Lung microvascular endothelial cell (primary cell): ENCODE measurements at places on chromosomes 5 and 9.

DNA sequence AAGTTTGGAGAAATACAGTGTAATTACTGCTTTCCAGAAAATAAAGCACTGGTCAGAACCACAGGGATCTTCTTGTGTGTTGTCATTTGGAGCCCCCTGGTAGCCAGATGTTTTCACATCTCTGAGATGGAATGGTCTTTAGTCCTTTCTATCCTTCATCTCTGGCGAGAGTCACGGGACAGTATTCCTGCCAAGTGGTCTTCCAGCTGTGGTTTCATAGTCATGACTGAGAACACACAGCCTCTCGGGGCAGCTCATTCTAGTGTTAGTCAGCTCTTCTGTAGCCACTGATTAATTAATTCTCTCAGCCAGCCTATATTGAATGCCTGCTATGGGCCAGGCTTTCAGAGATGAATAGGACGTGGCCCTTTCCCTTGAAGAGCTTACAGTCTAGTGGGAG is 34.1 kb downstream of the HMGXB3 start:
- no peak for DNase-seq

- no peak for DNase-seq
Observed at GRCh38 chr5:68884144-68884754, 209.6 kb upstream of the SLC30A5 start.

DNA sequence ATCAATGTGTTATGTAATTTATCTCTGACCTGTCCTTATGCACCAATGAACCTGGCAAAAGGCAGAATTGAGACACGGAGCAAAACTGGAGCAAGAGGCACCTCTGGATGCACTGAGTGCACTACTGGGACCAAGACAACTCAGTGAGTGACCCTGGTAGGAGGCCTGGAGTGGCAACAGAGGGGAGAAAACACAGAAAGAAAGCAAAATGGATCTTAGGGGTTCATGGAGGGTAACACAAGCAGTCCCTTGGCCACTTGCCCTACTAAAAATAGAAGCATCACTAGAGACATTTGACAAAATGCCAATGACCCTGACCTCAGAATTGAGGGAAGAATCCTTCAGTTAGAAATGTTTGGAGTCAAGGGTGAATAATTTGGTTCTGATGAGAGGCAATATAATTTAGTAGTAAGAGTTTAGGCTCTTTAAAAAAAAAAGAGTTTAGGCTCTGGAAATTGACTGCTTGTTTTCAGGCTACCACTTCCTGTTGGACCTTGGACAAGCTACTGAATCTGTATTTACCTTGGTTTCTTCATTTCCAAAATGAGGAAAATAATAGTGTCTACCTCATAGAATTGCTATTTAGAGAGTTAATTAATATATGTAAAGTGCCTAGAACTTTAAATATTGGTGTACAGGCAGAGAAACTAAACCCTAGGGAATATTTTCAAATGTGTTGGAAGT is 234.9 kb upstream of the TARS1 start:
- DNase-seq: no peak

GRCh38 chr5:33794550-33795181 is 97.1 kb downstream of the ADAMTS12 start:
- peak; percentile 74 for DNase-seq

GRCh38 chr5:175697846-175698245 is 40.0 kb downstream of the HRH2 start:
- DNase-seq: no peak

DNA sequence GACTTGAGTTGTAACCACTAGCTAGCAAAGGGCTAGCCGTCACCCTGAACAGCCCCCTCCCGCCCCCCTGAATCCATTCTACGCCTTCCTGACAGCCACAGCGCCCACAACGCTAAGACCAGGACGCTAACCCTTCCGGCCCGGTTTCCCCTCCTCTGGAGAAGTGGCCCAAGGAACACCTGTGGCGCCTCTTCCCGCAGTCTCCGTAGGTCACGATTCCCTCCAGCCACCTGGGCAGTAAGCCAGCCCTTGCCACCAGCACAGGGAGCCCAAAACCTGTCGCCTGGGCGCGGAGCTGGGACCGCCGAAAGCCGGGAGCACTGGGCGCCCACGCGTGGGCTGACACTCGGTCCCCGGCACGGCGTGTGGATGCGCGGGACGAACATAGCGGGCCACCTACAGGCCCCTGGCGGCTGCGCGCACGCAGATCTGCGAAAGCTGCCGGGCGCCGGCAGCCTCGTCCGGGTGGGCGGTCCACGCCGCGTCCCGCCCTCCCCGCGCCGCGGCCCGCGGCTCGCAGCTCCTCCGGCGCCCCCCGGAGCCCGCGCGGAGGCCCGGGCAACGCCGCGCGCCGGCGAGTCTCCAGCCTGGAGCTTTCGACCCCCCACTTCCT is 596 bp downstream of the IRF1 start:
- DNase-seq: peak; percentile 75

GRCh38 chr9:131292937-131293336 is 3.4 kb downstream of the PLPP7 start:
- no peak for DNase-seq

- DNase-seq: no peak
Observed at GRCh38 chr9:99867968-99868367, 38.5 kb upstream of the STX17 start.

DNA sequence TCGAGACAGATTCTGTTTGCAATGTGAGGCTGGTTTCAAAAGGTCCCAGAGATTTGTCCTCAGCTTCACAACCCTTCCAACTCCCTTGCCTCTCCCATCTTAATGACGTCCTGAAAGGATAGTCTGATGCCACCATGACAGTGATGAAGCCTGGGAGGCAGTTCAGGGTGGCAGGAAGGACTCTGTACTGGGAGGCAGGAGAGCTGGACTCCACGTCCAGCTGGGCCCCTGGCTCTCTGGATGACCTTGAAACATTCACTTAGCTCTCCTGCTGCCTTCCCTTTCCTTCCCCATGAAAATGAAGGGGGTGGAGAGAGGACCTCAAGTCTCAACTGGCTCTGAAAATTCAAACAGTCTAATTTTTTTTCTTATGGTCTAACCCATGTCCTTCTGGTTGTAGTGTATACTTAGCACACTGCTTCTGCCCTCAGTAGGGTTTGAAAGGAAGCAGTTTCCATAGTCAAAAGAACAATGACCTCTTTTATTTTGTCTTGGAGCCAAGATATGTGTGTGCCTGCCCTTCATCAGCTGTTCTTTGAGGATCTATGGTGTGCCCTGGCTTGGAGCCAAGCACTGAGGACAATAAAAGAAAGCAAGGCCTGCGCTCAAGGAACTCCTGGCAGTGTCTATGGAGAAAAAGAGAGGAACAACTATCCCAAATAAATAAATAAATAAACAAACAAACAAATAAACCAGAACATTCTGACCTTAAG is 188.3 kb downstream of the GRIA1 start:
- no peak for DNase-seq

DNA sequence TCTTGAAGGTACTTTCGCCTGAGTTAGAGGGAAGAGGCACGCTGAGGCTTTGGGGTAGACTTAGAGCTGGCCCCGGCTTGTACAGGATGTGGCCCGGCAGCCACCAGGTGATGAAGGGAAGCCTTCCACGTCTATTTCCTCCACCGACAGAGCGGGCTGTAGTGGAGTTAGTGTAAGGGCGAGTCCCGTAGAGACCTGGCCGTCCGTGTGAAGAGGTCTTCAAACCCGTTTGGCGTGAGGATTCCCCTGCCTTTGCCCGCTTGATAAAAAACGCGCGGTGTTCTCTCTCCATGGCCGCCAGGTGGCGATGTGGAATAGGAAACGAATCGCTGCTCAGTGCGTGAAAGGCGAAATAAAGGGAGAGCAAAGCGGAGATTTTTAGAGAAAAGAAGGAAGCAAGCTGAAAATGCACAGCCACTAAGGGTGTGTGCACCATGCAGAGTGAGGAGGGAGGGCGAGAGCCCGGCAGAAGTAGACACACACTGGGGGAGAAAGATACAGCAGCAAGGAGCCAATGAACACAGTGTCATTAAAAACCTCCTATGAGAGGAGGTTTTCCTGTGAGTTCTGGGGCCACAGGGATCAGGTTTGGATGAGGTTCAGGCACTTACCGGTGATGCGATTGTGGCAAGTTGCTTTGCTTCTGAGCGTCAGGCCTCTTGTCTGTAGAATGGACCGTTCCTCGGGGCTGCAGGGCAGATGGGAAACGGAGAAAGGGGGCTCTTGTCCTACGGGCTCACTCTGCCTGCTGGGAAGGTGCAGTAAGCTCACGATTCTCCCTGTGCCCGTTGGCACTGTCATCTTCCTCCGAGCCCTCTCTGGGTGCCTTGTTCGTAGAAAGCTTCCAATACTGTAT is 34.2 kb downstream of the STC2 start:
- DNase-seq: peak; percentile 80

- DNase-seq: peak; percentile 86
Observed at GRCh38 chr9:135990468-135991429, 29.6 kb upstream of the UBAC1 start.

GRCh38 chr5:127602481-127602880 is 46.4 kb upstream of the CTXN3 start:
- no peak for DNase-seq

DNA sequence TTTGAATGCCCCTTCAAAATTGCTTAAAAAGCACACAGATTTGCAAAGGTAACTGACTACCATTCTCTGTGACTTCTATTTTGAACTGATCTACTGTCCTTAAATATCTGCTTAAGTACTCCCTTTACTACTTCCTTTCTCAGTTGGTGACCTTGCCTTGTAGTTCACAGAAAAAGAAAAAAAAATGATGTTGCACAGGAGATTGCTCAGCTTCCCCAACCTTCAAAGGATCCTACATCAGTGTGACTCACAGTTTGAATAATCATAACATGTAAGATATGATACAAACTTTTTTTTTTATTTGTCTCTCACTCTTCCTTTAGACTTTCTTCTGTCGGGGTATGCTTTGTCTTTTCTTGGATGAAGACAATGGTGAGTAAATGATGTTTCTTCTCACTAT is 1029.6 kb downstream of the CDH12 start:
- DNase-seq: peak; percentile 92
